ENCODE measurements at places on chromosomes 3 and 15. TPM values are rescaled to one million over a fixed set of nuclear protein-coding genes. Genes with fewer than 3 reads are reported as not detected.

The SCN11A gene
- total RNA-seq = 0.09 TPM

The DLEC1 gene
- total RNA-seq = 1.3 TPM

The MOBP gene
- total RNA-seq = not detected

The ASB14 gene
- not detected for total RNA-seq

The MAGEL2 gene
- total RNA-seq = not detected

The PDZRN3 gene
- not detected for total RNA-seq

The FLNB gene
- total RNA-seq = 12.8 TPM

The CCDC54 gene
- total RNA-seq = not detected

The CPB1 gene
- not detected for total RNA-seq

The SCN5A gene
- 0.33 TPM for total RNA-seq

The CAV3 gene
- not detected for total RNA-seq

The GPR160 gene
- total RNA-seq = 2.9 TPM

The CPNE9 gene
- 0.16 TPM for total RNA-seq

The FOXB1 gene
- total RNA-seq = 0.33 TPM

The P2RY14 gene
- 0.84 TPM for total RNA-seq

The CTXND1 gene
- total RNA-seq = not detected

The CLRN1 gene
- total RNA-seq = not detected

The CPN2 gene
- not detected for total RNA-seq

The DNAH1 gene
- total RNA-seq = 7.0 TPM

The ZNF660 gene
- total RNA-seq = 0.35 TPM

The HRH1 gene
- total RNA-seq = 0.42 TPM

The FETUB gene
- total RNA-seq = not detected

The C15orf62 gene
- 0.44 TPM for total RNA-seq

The ABHD17C gene
- 6.3 TPM for total RNA-seq

The TMEM212 gene
- total RNA-seq = not detected

The LDHAL6B gene
- total RNA-seq = not detected

The SEMA6D gene
- not detected for total RNA-seq

The LARP6 gene
- total RNA-seq = 0.51 TPM

The PLA2G4E gene
- total RNA-seq = not detected

The BAHD1 gene
- total RNA-seq = 23.6 TPM

The CHRD gene
- total RNA-seq = 0.04 TPM

The APOD gene
- total RNA-seq = 0.20 TPM

The MAP6D1 gene
- total RNA-seq = 3.8 TPM

The GPR87 gene
- 1.2 TPM for total RNA-seq

The AHSG gene
- not detected for total RNA-seq

The LXN gene
- total RNA-seq = 4.7 TPM

The COLQ gene
- total RNA-seq = 1.6 TPM

The EAF2 gene
- total RNA-seq = 7.8 TPM

The CYP1A1 gene
- 2.4 TPM for total RNA-seq

The MESP2 gene
- total RNA-seq = not detected

The GUCA1C gene
- total RNA-seq = not detected

The FAM43A gene
- 14.5 TPM for total RNA-seq

The CCR4 gene
- 113 TPM for total RNA-seq

The GP9 gene
- not detected for total RNA-seq

The PLA2G4D gene
- total RNA-seq = not detected

The TMEM207 gene
- not detected for total RNA-seq

The NEK10 gene
- total RNA-seq = 0.24 TPM
